Activated CD8-positive, alpha-beta T cell treated with anti-CD3 and anti-CD28 coated beads for 36 hours (primary cell): ENCODE measurements at places on chromosomes 12 and 14. TPM values are rescaled to one million over a fixed set of nuclear protein-coding genes. Genes with fewer than 3 reads are reported as not detected.

GRCh38 chr12:101859664-101860607, 17.4 kb upstream of the DRAM1 start:
- no peak for DNase-seq
- no peaks in the 10 kb centered on the region for H3K27me3 ChIP-seq
- no peak overlapping the region for H3K4me3 ChIP-seq
- H3K27ac ChIP-seq: no peak overlapping the region

The NUBPL gene
- total RNA-seq: 14.3 TPM

The PPM1H gene
- 0.07 TPM for total RNA-seq

The STAC3 gene
- 2.1 TPM for total RNA-seq

DNA sequence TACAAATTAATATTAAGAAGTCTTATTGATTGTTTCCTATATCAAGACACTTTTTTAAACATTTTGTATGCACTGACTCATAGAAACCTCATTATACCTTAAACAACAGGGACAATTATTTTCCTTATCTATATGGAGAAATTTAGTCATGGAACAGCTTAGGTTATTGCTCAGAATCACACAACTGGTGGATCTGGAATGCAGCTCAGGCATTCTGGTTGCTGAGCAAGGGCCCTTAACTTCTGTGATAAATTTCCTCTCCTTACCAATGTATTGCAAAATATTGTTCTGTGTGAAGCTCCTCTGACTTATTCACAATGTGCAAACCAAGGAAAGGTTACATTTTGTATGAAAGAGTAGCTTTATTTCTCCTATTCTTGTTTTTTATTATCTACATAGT, 817.8 kb downstream of the LRFN5 start:
- H3K27me3 ChIP-seq: no peaks in the 10 kb centered on the region
- no peaks in the 10 kb centered on the region for H3K4me1 ChIP-seq
- no peaks in the 10 kb centered on the region for H3K36me3 ChIP-seq
- no peak overlapping the region for H3K4me3 ChIP-seq
- no peak for DNase-seq

The KRT82 gene
- not detected for total RNA-seq

DNA sequence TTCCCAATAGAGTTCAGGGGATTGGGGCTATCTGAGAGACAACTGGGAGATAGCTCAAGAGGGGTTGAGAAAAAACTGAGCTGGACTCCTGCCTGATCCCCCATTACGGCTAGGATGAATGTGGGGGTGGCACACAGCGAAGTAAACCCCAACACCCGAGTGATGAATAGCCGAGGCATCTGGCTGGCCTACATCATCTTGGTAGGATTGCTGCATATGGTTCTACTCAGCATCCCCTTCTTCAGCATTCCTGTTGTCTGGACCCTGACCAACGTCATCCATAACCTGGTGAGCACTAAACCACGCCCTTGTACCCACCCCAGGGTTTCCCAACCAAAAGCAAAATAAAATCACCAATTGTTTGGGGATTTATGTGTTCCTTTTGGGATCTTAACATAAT, 1.0 kb downstream of the ORMDL2 start:
- H3K27ac ChIP-seq: no peak overlapping the region
- peaks cover 30% of the 10 kb centered on the region for H3K36me3 ChIP-seq
- peaks cover 35% of the 10 kb centered on the region for H3K4me1 ChIP-seq
- no peaks in the 10 kb centered on the region for H3K27me3 ChIP-seq
- no peak for DNase-seq

The TMEM106C gene
- total RNA-seq: 158 TPM

GRCh38 chr14:100771121-100771800, 44.6 kb downstream of the DLK1 start:
- H3K27ac ChIP-seq: no peak overlapping the region
- no peaks in the 10 kb centered on the region for H3K4me1 ChIP-seq
- H3K36me3 ChIP-seq: no peaks in the 10 kb centered on the region
- H3K27me3 ChIP-seq: no peaks in the 10 kb centered on the region

The EIF2S3B gene
- total RNA-seq: 3.3 TPM

DNA sequence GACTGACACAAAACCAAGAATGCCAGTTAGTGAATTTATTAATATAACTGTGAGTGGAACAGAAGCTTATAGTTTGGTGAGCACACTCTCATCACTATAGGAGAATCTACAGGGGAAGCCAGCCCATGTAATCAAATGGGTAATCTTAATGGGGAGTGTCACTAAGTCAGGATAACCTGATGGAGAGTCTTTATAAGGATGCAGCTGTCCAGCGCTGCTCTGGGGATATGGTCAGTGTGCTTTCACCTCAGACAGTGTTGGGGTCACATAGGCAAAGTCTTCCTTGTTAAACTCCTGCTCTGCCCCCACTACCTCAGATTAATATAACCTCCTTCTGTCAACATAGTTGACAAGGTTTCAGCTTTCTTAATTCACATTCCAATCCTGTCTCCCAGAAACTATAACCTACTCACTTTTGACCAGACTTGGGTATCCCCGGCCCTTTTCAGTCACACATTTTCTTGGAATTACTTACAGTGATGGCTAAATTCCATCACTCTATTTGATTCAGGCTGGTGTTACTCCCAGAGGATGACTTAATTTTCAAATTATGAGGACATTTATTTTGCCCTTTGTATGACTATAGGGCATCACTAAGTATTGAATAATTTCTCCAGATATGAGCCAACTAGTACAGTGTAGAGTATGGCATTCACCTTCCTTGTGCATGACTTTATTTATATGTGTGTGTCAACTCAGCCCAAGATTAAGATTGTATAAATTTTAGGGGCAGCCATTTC, 13.2 kb downstream of the STK38L start:
- no peak for DNase-seq
- H3K4me1 ChIP-seq: peaks cover 44% of the 10 kb centered on the region
- H3K4me3 ChIP-seq: no peak overlapping the region

- H3K27ac ChIP-seq: no peak overlapping the region
- no peaks in the 10 kb centered on the region for H3K27me3 ChIP-seq
- H3K36me3 ChIP-seq: no peaks in the 10 kb centered on the region
- H3K4me1 ChIP-seq: no peaks in the 10 kb centered on the region
These were observed 364.1 kb downstream of the EGLN3 start for GRCh38 chr14:33586806-33587205.

The GLT8D2 gene
- not detected for total RNA-seq

- no peaks in the 10 kb centered on the region for H3K27me3 ChIP-seq
- H3K27ac ChIP-seq: no peak overlapping the region
- H3K4me3 ChIP-seq: no peak overlapping the region
- no peaks in the 10 kb centered on the region for H3K36me3 ChIP-seq
- DNase-seq: no peak
- H3K4me1 ChIP-seq: peaks cover 5% of the 10 kb centered on the region
These were observed 301.8 kb downstream of the AEBP2 start for GRCh38 chr12:19741132-19741489.

DNA sequence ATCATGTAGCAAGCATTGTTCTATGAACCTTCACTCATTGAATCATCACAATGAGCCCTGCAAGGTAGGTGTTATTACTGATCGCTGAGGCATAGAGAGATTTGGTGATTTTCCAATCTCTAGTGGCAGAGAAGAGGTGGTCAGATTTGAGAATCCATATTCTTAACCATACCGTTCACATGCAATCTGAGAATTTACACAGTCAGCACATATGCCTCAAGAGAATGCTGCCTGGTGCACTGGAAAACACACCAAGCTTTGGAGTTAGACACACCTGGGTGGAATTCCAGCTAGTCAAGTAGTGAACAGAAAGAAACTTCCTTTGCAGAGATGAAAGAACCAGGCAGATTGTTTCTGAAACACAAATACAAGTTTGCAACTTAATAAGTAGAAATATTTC, 94.1 kb downstream of the LGR5 start:
- H3K4me1 ChIP-seq: no peaks in the 10 kb centered on the region
- H3K4me3 ChIP-seq: no peak overlapping the region
- no peak for DNase-seq
- H3K36me3 ChIP-seq: no peaks in the 10 kb centered on the region
- H3K27ac ChIP-seq: no peak overlapping the region

The GPX2 gene
- not detected for total RNA-seq

The TIMELESS gene
- total RNA-seq: 49.2 TPM

- no peak for DNase-seq
- H3K27me3 ChIP-seq: no peaks in the 10 kb centered on the region
- H3K27ac ChIP-seq: no peak overlapping the region
- H3K4me3 ChIP-seq: no peak overlapping the region
- peaks cover 18% of the 10 kb centered on the region for H3K4me1 ChIP-seq
These were observed 9.8 kb upstream of the PARP11 start for GRCh38 chr12:3882896-3883564.

GRCh38 chr12:111826316-111826715, 15.7 kb upstream of the MAPKAPK5 start:
- DNase-seq: no peak
- peaks cover 7% of the 10 kb centered on the region for H3K27me3 ChIP-seq

DNA sequence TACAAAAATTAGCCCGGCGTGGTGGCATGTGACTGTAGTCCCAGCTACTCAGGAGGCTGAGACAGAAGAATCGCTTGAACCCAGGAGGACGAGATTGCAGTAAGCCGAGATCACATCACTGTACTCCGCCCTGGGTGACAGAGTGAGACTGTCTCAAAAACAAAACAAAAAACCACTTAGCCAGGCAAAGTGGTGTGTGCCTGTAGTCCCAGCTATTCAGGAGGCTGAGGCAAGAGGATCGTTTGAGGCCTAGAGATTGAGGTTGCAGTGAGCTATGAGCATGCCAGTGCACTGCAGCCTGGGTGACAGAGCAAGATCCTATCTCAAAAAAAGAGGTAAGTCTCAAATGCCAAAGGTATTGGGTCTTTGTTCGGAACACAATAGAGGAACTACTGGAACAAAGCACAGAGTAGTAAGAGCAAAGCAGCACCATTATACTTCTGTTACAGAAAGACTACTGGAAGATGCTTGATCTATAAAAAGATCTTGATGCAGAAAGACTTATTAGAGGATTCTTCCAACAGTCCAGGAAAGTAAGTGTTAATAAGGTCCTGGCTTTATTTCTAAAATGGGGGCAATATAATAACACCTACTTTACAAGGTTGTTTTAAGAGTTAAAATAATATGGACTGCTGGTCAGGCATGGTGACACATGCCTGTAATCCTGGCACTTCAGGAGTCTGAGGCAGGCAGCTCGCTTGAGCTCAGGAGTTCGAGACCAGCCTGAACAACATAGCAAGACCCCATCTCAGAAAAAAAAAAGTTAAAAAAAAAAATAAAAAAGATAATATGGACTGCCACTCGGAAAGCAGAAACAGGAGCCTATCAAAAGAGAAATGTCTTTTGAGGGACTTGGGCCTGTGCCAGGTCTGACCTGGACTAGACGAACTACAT, 29.9 kb downstream of the BTBD7 start:
- H3K27me3 ChIP-seq: no peaks in the 10 kb centered on the region
- DNase-seq: no peak
- H3K27ac ChIP-seq: no peak overlapping the region
- no peak overlapping the region for H3K4me3 ChIP-seq

DNA sequence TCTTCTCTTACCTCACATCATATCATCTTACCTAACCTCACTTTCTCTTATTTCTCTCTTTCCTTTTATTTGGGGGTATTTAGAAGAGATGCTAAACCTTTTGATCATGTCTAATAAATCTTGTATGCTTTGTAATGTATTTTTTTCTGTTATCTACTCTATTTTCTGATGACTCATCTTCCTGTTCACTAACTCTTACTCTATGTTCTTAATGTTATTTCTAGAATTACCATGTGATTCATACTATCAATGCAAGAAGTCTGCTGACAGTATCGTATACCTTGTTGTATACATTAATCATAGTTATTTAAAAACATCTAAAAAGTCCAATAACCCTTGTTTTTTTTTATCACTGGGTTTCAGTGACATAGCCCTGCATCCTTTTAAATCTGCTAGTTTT, 62.3 kb downstream of the MGAT4C start:
- DNase-seq: no peak
- no peak overlapping the region for H3K27ac ChIP-seq
- no peaks in the 10 kb centered on the region for H3K36me3 ChIP-seq
- H3K4me1 ChIP-seq: no peaks in the 10 kb centered on the region

GRCh38 chr12:124566997-124567672, at the start of gene NCOR2:
TSS of gene NCOR2 (minus strand) at chr12:124567612. CDS start at chr12:124495251, 72,361 bp downstream.
- peak within 1 kb of the TSS; percentile 92 for H3K4me3 ChIP-seq
- H3K36me3 ChIP-seq: no peaks in the 10 kb centered on the region

- no peak overlapping the region for H3K27ac ChIP-seq
- no peak for DNase-seq
- H3K4me3 ChIP-seq: no peak overlapping the region
- no peaks in the 10 kb centered on the region for H3K36me3 ChIP-seq
- peaks cover 3% of the 10 kb centered on the region for H3K27me3 ChIP-seq
These were observed 31.5 kb downstream of the TMEM132D start for GRCh38 chr12:129871991-129872972.

- no peak for DNase-seq
- no peak overlapping the region for H3K4me3 ChIP-seq
- peak overlapping the region; percentile 59 for H3K27ac ChIP-seq
- H3K27me3 ChIP-seq: no peaks in the 10 kb centered on the region
- peaks cover 49% of the 10 kb centered on the region for H3K4me1 ChIP-seq
These were observed 16.3 kb downstream of the NDUFA12 start for GRCh38 chr12:94987076-94987669.
